ENCODE measurements at places on chromosomes 13 and 19.
A peak's percentile ranks its signal among the peaks of the same experiment; 100 is the strongest.

GRCh38 chr19:11963566-11964355 lies 1.1 kb upstream of the ZNF763 start:
- DNase-seq = peak; percentile 59

- DNase-seq = no peak
Measured at GRCh38 chr13:110332750-110333149, 25.7 kb downstream of the COL4A2 start.

DNA sequence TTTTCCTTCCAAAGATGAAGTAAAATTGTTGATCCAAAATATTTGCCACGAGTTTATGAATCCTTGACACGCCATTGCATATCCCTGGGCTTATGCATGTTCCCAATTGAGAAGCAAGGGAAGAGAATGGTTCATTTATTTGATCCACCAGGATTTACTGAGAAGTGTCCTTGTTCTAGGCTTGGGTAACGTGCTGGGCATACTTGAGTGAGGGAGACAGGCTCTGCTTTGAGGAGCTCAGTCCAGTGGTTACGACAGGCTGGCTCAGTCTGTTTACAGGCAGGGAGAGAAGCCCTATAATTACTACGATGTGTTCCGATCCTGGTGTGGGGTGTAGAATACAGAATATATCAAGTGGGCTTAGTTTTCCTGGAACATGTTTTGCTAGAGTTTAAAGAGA lies 6.3 kb upstream of the PNMA8C start:
- no peak for DNase-seq

DNA sequence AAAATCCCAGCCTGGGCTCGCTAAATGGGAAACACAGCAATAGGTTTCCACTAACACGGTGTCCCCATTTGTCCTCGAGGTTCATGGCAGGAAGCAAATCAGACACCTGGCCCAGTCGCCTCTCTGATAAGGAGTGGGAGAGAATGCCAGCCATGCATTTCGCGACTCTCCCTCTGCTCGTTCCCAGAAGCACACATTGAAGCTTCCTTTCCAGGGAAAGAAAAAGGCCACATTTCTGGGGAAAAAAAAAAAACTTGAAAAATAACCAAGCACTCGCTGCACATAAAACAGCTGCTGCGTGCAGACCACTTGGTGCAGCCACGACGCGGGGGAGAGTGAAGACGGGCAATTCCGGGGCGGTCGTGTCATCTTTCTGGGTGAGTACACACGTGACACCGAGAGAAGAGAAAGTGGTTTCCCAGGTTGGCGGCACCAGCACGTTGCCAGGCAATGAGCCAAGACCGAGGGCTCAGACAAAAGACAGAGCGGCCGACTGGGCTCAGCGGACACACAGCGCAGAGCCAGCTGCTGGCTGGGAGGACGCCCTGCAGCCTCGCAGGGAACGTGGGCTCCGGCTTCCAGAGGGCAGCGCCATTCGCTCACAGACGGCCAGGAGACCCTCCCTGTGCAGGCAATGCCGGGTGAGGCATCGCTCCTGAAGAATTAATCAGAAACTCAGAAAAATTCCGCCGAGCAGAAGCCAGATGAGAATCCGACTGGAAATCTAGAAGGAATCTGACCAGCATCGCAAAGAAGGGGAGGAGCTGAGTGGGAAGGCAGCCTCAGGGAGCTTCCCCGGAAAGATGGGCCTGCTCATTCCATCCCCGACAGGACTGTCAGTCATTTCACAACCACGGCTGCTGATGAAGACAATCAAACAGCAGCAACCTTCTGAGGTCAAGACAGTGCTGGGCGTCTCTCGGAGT lies 83.2 kb upstream of the IRS2 start:
- no peak for DNase-seq

DNA sequence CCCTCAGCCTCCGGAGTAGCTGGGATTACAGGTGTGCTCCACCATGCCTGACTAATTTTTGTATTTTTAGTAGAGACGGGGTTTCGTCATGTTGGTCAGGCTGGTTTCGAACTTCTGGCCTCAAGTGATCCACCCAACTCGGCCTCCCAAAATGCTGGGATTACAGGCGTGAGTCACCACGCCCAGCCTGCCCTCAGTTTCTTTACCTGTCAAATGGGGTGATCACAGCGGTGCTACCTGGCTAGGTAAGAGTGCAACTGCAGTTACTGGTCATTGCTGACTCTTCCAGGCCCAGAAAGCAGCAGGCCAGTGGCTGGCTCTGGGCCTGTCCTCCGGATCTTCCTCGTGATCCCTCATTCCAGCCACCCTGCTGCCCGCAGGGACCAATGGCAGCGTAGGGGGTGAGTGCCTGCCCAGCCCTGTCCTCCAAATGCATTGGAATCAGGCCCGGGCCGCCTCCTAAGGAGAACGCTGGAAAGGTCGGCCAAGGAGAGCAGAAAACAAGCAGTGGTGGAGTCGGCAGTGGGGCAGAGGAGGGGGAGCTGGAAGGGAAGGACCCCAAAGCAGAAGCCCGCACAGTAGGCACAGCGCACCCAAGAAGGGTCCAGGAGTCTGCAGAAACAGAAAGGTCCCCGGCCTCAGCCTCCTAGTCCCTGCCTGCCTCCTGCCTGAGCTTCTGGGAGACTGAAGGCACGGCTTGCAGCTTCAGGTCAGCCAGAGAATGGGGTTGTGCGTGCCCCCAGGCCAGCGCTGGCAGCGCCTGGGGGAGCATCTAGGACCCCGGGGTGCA lies 1.8 kb upstream of the SLC27A1 start:
- no peak for DNase-seq
